ENCODE measurements at places on chromosomes 16 and 17.

DNA sequence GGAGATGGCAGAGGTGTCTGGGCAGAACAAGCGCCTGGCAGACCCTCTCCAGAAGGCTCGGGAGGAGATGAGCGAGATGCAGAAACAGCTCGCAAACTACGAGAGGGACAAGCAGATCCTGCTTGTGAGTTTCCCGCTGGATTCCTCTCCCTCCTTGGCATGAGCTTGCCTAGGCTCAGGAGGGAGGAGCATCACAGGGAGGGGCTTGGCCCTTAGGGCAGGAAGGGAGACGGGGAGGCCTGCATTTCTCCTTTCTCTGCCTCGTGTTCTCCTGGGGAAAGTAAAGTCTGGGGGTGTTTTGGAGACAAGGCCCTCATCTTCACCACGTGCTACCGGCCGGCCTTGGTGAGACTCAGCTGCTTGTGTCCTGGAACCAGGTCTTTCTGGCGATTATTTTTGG lies 18.0 kb upstream of the DBNDD1 start:
- DNase-seq: no peak

DNA sequence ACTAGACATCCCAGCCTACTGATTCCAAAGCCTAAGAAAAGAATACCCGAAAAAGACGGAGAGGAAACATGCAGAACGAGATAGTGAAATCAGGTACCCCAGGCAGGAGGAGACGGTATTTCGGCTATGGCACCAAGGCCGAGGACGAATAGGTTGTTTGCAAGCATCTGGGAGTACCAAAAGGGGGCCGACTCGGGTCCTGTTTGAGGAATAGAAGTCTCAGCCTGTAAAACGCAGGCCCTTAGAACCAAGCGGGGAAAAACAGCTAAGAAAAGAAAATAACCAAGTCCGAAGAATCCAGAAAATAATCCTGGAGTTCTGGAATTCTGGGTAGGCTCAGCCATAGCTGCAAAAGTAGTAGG lies 537 bp downstream of the SLC35B1 start:
- DNase-seq: no peak

GRCh38 chr16:86814256-86814655 lies 235.9 kb downstream of the FOXL1 start:
- DNase-seq: no peak

DNA sequence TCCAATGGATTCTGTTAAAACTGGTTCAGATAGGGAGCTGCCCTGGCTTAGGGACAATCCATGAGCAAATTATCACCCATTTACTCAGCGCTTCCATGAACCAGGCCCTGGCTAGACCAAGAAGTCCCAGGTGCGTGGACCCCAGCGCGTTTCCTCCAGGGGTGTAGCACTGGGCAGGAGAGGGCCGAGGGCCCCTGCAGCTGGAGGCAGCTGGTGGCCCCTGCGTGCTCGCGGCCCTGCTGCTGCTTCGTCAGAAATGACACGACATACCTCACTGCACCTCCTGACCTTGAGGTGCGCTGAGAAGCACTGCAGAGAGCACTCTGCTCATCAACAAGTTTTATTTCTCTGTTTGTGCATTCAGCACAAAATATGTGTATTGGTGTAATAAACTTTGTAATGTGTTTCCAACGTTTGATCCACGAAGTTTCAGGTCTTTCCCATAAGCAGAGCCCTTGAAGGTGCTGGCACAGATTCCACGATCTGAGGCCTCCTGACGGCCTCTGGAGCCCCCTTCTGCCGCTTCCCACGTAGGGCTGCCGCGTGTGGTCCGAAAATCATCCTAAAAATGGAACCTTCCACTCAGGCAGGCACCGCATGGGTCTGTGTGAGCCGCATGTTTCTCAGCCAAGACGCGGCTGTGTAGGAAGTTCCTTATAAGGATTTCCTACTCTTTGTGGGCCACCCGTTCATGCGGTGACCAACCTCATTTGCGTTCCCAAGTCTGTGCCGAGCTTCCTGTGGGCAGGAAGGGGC lies 50.8 kb upstream of the ZCCHC14 start:
- DNase-seq: no peak

DNA sequence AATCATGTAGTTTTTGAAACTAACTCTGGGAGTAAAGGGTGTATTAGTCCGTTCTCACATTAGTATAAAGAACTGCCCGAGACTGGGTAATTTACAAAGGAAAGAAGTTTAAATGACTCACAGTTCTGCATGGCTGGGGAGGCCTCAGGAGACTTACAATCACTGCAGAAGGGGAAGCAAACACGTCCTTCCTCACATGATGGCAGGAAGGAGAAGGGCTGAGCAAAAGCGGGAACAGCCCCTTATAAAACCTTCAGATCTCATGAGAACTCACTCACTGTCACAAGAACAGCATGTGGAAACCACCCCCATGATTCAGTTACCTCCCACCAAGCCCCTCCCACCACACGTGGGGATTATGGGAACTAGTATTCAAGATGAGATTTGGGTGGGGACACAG lies 256.5 kb upstream of the TNRC6C start:
- no peak for DNase-seq

- DNase-seq: no peak
These were observed 24.2 kb downstream of the FAM20A start for GRCh38 chr17:68576811-68577496.

- DNase-seq: no peak
These were observed 222.8 kb upstream of the TNRC6C start for GRCh38 chr17:77735566-77736198.

DNA sequence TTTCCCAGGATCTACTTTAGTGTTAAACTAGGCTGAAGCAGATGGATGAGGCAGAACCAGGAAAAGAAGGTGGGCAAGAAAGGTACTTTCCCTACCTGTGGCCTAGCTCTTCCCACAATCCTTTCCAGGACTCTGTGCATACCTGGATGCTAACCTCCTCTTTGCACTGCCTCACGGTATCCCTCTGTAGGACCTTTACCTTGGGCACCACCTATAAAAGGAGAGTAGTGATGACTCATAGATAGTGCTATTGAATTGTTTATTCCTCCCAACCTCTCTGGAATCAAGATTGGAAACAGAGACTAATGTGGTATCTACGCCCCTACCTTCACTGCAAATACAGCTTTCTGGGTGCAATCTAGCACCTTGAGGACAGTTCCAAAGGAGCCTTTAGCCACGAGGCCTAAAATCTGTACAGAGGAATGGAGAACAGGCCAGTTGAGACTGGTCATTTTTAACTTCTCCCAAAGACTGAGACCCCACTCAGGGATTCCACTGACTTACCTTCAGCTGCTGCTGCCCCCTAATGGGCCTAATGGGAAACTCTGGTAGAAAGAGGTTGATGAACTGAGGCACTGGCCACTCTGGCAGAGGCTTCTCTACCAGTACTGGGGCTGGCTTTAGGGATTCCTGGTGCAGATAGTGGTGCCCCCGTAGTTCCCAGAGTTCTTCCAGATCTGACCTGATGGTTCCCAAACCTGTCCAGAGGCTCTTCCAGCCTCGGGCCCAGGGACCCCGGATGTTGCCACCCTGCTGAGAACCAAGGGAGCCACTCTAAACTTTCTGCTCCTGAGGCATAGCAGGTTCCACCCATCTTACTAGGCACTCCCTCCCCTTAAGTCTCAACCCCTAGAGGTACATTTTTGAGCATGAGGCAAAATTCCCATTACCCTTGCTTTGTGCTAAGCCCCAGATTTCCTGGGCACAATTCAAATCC lies 781 bp downstream of the RSKR start:
- DNase-seq: peak; percentile 19

DNA sequence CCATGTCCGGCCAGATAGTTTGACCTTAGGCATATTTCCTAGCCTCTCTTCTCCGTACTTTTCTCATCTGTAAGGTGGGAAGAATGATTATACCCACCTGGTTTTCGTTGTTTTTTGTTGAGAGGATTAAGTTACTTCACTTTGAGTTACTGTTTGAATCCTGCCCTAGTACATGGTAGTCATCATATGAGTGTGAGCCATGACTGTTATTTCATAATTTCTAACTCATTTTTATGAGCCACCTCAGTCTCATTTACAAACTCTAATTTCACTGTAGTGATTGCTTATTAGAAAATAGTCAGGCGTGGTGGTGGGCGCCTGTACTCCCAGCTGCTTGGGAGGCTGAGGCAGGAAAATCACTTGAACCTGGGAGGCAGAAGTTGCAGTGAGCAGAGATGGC lies 45.1 kb downstream of the YPEL2 start:
- DNase-seq: no peak

- DNase-seq: no peak
These were observed 686 bp downstream of the MLST8 start for GRCh38 chr16:2205967-2206313.

- DNase-seq: no peak
These were observed at the start of gene KRT14 for GRCh38 chr17:41586863-41587495. TSS of gene KRT14 (minus strand) at chr17:41586895. CDS start at chr17:41586834, 61 bp downstream.

DNA sequence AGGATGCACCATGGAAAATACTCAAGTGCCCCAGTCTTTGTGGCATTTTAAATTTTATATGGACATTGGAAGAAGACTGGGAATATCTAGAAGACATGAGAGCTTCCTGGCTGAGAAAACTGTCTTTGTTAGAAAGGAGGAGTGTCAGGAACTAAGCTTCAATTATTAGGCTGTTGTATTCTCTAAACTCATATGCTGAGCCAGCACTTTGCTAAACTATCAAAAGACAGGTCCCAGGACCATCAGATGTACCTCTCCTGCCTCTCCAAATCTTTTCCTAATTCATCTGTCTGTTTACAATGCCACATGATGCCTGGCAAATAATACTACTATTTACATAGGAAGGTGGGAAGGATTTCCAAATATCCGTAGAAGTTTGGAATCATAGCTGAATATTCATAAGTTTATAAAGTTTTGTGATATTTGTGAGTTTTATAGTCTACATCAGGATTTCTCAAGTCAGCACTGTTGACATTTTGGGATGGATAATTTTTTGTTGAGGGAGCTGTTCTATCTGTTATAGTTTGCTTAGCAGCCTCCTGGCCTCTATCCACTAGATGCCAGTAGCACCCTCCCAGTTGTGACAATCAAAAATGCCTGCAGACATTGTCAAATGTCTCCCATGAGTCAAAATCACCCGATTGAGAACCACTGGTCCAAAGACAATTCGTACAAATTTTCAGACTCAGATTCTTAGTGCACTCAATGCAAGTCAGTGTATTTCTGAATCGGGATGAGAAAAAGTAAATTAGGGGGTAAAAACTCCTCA lies 61.2 kb upstream of the NETO2 start:
- DNase-seq: no peak

GRCh38 chr17:79658811-79659207 lies 48.0 kb upstream of the RBFOX3 start:
- DNase-seq: no peak

DNA sequence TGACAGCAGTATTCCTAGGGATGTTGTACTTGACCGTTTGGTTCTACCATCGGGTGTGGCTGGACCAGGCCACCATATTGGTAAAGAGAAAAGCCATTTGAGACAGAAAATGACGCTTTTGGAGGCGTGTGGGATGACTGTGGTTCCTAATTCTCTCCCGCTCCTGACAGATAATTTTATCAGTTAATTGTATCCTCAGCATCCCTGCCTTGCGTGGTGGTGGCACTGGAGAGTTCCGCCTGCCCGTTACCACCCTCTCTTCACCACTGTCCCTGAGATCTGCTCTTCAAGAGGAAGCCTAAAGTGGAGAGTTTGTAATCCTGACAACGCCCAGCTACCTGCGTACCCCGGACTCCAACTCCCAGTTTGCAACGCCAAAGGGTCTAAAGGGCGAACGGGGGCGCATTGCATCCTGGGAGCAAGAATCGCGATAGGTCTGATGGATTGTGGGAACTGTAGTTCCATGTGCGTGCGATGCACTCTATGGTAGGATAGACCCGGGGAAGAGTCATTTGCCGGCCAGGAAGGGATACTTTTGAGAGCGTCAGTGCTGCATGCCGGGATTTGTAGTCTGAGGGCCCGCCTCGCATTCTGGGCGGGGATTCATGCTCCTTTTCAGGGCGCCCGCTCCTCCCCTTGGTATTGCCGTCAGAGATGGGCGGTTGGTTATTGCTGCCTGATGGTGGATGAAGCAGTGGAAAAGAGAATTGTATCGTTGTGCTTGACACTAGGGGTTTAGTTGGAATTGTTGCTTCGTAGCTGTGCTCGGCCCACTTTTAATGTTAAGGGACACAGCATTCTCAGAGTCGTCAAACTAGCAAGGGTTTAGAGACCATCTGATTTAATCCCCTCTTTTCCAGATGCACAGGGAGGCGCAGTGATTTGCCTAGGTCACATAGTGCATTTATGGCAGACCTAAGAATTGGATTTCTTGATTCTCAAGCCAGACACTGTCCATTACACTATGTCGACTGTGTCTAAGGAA lies 965 bp upstream of the PHF12 start:
- peak; percentile 97 for DNase-seq

GRCh38 chr17:6924208-6924607 lies 71.6 kb upstream of the ALOX12 start:
- DNase-seq: no peak

DNA sequence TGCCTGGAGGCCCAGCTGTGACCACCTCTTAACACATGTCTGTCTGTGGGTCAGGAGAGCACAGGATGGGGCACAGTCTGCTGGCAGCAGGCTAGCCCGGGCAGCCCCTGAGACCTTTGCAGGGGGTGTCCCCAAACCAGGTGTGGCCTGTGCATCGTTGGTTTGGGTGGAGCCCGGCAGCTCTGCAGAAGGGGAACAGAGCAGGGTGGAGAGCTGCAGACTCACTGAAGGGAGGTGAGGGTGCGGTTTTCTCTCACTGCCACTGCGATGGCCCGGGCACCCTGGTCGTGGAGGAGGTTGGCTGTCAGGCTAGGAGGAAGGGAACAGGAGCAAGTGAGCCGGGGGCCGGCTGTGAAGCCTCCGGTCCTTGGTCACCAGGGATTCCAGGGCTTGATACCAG lies 28.8 kb downstream of the NLRC3 start:
- DNase-seq: no peak

GRCh38 chr17:79991140-79991923 lies 44.3 kb downstream of the TBC1D16 start:
- peak; percentile 88 for DNase-seq

DNA sequence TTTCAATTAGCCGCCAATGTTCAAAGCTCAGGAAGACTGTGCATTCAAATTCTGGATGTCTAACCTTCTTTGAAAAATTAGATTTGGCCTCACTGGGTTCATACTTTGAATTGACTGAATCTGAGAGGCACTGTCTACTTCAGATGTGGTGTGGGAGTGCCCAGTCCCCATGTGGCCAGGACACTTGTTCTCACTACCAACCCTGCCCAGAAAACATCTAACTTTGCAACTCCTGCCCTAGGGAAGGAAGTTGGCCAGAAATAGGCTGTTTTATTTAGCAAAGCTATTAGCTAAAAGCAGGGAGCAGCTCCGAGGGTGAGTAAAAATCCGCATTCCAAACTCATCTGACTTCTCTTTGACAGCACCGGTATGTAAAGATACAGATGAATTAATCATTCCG lies 86.3 kb downstream of the XYLT1 start:
- DNase-seq: no peak

GRCh38 chr17:82623707-82624106 lies 24.5 kb downstream of the WDR45B start:
- no peak for DNase-seq

GRCh38 chr17:69733171-69734012 lies 318.9 kb downstream of the MAP2K6 start:
- no peak for DNase-seq

GRCh38 chr17:3827124-3827773 lies 18.8 kb downstream of the NCBP3 start:
- DNase-seq: no peak
